ENCODE measurements at places on chromosomes 3 and 15. TPM values are rescaled to one million over a fixed set of nuclear protein-coding genes. Genes with fewer than 3 reads are reported as not detected.
A peak's percentile ranks its signal among the peaks of the same experiment; 100 is the strongest.

DNA sequence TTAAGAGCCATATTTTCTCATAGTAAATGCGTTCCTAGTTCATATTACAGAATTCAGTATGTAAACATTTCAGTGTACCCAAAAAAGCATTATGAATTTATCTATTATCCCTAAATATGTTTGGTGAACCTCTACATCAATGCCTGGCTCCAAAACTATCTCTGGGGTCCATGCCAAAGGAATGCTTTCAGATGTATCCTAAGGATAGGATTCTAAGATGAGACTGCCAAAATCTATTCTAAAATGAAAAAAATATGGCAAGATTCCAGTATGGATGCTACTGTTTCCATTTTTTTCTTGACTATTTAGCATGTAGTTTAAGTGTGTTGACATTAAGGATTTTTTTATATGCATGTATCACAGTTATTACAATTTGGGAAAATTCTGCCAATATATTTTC lies 18.8 kb downstream of the EIF5A2 start:
- no peaks in the 10 kb centered on the region for H3K36me3 ChIP-seq
- no peak overlapping the region for H3K4me3 ChIP-seq
- H3K27ac ChIP-seq: no peak overlapping the region
- no peak for DNase-seq
- no peaks in the 10 kb centered on the region for H3K27me3 ChIP-seq
- H3K4me1 ChIP-seq: no peaks in the 10 kb centered on the region

DNA sequence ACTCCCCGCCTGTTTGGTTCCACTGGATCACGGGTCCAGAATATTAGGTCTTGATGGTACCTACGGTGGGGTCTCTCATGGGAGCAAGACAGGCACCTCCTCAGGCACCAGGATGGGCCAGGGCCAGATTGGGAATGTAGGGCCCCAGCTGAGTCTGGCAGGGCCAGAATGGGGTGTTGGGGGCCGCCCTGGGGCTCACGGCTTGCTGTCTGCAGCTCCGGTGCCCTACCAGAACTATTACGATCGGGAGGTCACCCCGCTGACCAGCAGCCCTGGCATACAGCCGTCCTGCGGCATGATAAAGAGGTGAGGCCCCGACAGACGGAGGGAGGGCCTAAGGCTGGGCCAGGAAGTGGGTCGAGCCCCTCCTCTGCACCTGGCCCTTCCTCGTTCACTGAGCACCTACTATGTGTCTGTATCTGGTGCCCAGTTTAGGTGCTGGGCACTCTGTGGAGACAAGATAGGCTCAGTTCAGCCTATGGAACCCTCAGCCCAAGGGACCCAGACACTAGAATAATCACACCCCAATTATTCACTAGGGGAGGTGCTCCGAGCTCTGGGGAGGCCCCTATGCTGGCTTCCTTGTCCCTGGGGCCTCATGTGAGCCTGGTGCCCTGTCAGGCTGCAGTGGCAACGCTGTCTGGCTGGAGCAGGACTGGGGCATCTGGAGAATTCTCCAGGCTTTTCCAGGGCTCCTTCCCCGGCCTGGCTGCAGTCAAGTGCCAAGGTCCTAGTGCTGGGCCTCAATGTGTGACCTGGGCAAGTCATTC lies 37.9 kb downstream of the PSTPIP1 start:
- no peak overlapping the region for H3K27ac ChIP-seq
- peaks cover 47% of the 10 kb centered on the region for H3K36me3 ChIP-seq
- H3K27me3 ChIP-seq: no peaks in the 10 kb centered on the region
- DNase-seq: no peak

SLC30A4 gene
- total RNA-seq: 11.0 TPM

DNA sequence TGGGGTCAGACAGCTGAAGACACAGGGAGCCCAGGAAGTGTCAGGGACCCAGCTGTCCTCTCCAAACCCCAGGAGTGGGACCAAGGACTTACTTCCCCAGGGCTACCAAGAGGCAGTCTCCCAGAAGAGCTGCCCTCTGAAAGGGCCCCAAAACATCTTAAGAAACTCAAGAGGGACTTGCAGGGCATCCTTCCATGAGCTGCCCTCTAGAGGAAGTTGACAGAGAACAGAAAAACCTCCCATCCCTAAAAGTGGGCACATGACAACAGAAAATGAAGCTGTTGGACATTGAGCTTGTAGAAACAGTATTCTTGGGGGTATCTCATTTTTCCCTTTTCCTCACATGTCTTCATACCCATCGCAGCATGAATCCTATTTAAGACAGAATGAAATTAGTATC lies 58.9 kb downstream of the MECOM start:
- peaks cover 6% of the 10 kb centered on the region for H3K4me1 ChIP-seq
- no peaks in the 10 kb centered on the region for H3K36me3 ChIP-seq
- no peak overlapping the region for H3K4me3 ChIP-seq

IL17RB gene
- total RNA-seq: 0.32 TPM

GRCh38 chr3:134057654-134058110 lies 28.0 kb upstream of the SLCO2A1 start:
- no peak overlapping the region for H3K27ac ChIP-seq
- H3K4me1 ChIP-seq: no peaks in the 10 kb centered on the region
- no peak for DNase-seq
- no peaks in the 10 kb centered on the region for H3K36me3 ChIP-seq
- H3K4me3 ChIP-seq: no peak overlapping the region
- no peaks in the 10 kb centered on the region for H3K27me3 ChIP-seq

GRCh38 chr15:22956257-22956977 lies 23.8 kb downstream of the CYFIP1 start:
- H3K27ac ChIP-seq: no peak overlapping the region
- no peak overlapping the region for H3K4me3 ChIP-seq
- no peaks in the 10 kb centered on the region for H3K36me3 ChIP-seq
- DNase-seq: no peak
- H3K27me3 ChIP-seq: no peaks in the 10 kb centered on the region
- peaks cover 11% of the 10 kb centered on the region for H3K4me1 ChIP-seq

GRCh38 chr3:156668073-156668763 lies 6.2 kb upstream of the TIPARP start:
- H3K4me3 ChIP-seq: no peak overlapping the region
- H3K36me3 ChIP-seq: no peaks in the 10 kb centered on the region
- no peak overlapping the region for H3K27ac ChIP-seq
- peaks cover 23% of the 10 kb centered on the region for H3K4me1 ChIP-seq
- H3K27me3 ChIP-seq: no peaks in the 10 kb centered on the region
- DNase-seq: no peak

DNA sequence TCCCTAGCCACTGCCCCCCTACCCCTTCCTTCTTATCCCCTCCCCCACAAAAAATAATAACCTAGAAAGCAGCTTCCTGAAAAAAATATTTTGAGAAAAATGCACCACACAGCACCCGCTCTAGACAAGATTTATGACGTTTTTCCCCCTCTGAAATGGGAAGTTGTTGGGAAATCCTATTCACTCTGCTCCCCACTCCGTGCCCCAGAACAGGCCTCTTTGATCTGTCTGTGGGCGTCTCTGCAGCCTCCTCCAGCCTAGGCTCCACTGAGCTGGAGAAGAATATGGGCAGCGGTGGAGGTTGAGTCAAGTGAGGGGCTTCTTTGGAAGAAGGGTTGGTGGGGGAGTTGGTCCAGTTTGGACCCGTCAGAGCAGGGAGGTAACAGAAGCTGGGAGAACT lies 28.5 kb upstream of the POLG start:
- no peak overlapping the region for H3K4me3 ChIP-seq
- H3K4me1 ChIP-seq: peaks cover 54% of the 10 kb centered on the region
- no peak overlapping the region for H3K27ac ChIP-seq
- no peak for DNase-seq
- H3K36me3 ChIP-seq: no peaks in the 10 kb centered on the region

GRCh38 chr3:149441642-149442041 lies 32.9 kb upstream of the TM4SF4 start:
- no peak overlapping the region for H3K4me3 ChIP-seq
- no peak for DNase-seq
- no peak overlapping the region for H3K27ac ChIP-seq
- no peaks in the 10 kb centered on the region for H3K4me1 ChIP-seq
- no peaks in the 10 kb centered on the region for H3K27me3 ChIP-seq

- no peak overlapping the region for H3K4me3 ChIP-seq
- DNase-seq: peak; percentile 71
- H3K4me1 ChIP-seq: peaks cover 30% of the 10 kb centered on the region
- H3K27me3 ChIP-seq: no peaks in the 10 kb centered on the region
Observed at GRCh38 chr3:105830836-105831235, 38.0 kb downstream of the CBLB start.

ZBTB20 gene
- total RNA-seq: 123 TPM

OIP5 gene
- 0.84 TPM for total RNA-seq

GRCh38 chr3:177420651-177421480 lies 223.6 kb upstream of the TBL1XR1 start:
- no peaks in the 10 kb centered on the region for H3K36me3 ChIP-seq
- H3K4me1 ChIP-seq: peaks cover 3% of the 10 kb centered on the region
- H3K27me3 ChIP-seq: no peaks in the 10 kb centered on the region
- no peak overlapping the region for H3K4me3 ChIP-seq

CD86 gene
- 37.6 TPM for total RNA-seq

TMEM266 gene
- total RNA-seq: not detected

GRCh38 chr15:98727115-98728040 lies 79.0 kb downstream of the IGF1R start:
- no peaks in the 10 kb centered on the region for H3K4me1 ChIP-seq
- H3K4me3 ChIP-seq: no peak overlapping the region
- H3K36me3 ChIP-seq: no peaks in the 10 kb centered on the region
- H3K27ac ChIP-seq: no peak overlapping the region
- no peaks in the 10 kb centered on the region for H3K27me3 ChIP-seq

Measured in B cell (primary cell).